Esophagus squamous epithelium (tissue), 5 donors: ENCODE measurements at places on chromosomes 12 and 14.

DNA sequence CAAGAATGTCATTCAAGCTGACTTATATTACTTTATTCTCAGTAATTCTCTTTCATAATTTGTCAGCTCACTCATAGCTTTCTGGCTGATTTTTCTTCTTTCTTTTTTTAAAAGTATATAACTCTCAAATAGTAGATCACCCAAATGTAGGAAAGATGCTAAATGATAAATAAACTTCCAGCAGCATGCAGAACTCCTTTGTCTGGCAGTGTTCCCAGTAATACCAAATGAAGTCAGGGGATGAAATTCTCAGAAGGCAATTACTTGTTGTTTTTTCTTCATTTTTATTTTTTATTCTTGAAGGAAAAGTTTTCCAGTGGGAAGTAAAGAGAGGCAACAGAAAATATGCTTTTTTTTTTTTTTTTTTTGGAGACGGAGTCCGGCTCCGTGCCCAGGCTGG lies 133.3 kb upstream of the SLCO1C1 start:
- DNase-seq: no peak

DNA sequence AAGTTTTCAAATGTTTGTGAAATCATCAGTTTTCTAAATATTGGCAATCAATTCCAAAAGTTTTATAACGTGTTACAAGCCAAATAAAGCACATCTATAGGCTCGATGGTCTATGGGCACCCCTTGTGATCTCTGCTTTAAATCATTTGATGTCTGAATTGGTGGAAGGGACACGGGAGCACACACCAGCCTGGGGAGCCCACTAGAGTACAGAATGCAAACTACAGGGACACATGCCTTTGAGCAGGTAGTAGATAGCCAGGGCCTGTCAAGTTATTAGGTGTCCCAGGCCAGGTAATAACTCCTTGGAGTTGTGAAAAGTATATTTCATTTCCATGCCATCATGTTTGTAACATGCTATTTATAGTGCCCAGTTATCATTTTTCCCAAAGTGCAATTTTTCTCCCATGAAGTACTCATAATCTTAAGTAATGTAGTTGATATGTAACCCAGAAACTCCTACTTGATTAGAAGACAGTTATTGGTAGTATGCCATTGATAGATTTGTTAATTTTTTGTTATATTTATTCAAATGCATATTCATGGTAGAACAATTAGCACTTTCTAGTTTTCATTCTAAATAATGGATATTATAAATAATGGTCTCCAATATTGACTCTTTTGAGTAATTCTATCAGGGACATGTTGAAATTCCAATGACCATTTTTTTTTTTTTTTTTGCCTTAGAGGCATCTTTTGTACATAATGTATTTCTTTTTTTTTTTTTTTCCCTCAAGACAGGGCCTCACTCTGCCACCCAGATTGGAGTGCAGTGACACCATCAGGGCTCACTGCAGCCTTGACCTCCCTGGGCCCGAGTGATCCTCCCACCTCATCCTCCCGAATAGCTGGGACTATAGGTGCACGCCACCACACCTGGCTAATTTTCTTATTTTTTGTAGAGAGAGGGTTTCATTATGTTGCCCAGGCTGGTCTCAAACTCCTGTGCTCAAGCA lies 96.9 kb upstream of the FGD4 start:
- no peak for DNase-seq

GRCh38 chr12:89134213-89134770 lies 218.0 kb downstream of the DUSP6 start:
- DNase-seq: no peak

DNA sequence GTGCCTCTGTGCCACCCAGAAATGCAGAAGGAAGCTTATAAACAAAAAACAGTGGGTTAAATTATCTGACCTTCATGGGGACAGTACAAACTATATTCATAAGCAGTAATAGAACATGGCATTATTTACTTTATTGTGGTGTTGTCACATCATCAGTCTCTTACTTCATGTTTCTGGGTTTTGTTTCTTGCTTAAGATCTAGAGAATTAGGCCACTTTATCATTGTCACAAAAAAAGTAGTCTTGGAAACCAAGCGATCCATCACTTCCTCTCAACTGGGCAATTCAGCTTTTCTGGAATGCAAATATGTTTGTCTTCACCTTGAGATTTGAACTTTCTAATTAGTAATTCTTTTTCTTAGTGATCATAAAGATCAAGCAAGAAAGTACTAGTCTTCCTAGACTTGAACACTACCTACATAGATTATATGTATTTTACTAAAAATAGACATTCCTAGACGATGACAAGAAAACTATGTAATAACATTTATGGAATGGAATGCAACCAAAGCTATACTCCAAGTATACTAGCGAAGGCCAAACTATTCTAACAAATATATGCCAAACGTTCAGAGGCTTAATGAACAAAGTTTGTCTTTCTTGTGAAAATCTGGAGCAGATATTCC lies 363.4 kb downstream of the DAD1 start:
- DNase-seq: no peak

DNA sequence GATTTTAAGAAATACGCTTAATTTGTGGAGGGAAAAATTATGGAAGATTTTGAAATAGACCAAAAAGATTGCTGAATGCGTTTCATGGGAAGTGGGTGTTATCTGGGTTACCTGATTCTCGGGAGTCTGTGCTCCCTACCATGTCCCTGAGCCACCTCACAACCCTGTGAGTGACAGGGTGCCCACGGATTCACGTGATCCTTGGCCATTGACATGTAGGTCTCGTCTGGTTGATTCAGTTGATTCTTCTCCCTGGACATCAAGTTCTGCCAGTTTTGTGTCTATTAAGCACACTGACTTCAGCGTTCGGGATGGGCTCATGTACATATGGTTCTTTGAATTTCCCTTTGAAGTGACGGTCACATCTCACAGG lies 101.4 kb downstream of the ADGRD1 start:
- no peak for DNase-seq

- no peak for DNase-seq
Observed at GRCh38 chr12:109264095-109264942, 44.8 kb downstream of the FOXN4 start.

GRCh38 chr12:54442961-54443360 lies 23.9 kb upstream of the ITGA5 start:
- DNase-seq: no peak

- DNase-seq: no peak
Observed at GRCh38 chr12:67442347-67442841, 173.2 kb downstream of the CAND1 start.

DNA sequence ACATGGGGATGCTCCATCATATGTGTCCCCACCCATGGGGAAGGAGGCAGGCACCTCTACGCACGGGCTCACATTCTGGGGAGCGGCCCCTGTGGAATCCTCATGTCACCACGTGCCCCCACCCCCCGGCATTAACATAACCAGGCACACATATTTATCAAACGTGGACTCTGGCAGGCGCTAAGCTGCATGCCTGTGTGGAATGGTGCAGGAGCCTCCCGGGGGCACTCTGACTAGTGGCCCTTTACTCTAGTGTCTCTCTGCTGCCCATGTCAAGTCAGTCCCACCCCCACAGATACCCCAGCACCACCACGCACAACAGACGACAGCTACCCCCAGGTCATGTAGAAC lies 66.1 kb downstream of the CCDC88C start:
- DNase-seq: no peak

- DNase-seq: no peak
Observed at GRCh38 chr14:75333606-75334548, 55.2 kb downstream of the FOS start.

DNA sequence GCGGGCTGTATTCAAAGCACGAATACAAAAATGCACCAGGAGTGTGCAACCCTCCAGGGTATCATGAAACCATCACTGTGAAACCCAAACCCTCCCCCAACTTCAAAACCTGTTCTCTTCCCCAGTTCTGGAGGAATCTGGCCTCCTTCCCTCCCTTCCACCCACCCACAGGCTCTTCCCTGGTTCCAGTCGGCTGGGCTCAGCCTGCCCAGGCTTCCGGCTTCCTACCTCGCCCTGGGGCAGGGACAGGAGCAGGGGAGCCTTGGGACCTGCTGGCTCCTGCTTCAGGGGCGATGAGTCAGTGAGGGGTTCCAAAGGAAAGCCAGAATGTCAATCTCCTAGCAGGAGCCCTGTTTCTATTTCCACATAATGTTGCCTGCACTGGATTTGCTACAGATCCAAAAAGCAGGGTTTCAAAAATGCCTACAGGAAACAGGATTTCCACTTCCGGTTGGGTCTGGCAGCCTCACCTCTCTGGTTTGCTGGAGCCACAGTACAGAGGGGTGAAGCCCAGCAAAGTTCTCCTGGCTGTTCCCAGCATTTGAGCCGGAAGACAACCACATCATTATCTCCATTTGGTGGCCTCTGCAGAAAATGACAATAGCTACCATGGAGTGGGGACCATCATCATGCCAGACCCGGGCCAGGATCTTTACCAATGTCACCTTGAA lies 278.3 kb downstream of the DPF3 start:
- DNase-seq: no peak

- no peak for DNase-seq
Observed at GRCh38 chr12:70964867-70965510, 44.5 kb upstream of the PTPRR start.

GRCh38 chr12:56687223-56688128 lies 608 bp downstream of the PTGES3 start:
- DNase-seq: no peak

DNA sequence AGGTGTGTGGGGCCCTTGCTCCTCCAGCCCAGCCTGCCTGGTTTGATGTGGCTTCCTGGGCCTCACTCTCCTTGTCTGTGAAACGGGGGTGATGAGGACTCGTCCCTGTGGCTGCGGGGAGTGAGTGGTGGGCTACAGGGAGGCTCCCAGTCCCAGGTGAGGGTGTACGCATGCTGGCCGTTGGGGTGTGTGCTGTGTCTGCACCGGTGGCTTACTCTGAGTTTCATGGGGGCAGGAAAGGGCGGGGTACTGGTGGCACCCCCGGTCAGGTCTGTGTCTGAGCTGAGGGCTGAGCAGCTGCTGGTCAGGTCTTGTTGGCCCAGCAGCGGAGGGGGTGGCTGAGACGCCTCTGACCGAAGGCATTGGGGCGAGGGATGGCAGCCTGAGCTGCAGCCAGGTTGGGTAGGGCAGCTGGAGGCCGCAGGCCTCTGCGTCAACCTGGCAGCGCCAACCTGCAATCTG lies 11.2 kb downstream of the ULK1 start:
- DNase-seq: no peak
